SW480 (cell line): ENCODE measurements at places on chromosomes 12 and 14.

DNA sequence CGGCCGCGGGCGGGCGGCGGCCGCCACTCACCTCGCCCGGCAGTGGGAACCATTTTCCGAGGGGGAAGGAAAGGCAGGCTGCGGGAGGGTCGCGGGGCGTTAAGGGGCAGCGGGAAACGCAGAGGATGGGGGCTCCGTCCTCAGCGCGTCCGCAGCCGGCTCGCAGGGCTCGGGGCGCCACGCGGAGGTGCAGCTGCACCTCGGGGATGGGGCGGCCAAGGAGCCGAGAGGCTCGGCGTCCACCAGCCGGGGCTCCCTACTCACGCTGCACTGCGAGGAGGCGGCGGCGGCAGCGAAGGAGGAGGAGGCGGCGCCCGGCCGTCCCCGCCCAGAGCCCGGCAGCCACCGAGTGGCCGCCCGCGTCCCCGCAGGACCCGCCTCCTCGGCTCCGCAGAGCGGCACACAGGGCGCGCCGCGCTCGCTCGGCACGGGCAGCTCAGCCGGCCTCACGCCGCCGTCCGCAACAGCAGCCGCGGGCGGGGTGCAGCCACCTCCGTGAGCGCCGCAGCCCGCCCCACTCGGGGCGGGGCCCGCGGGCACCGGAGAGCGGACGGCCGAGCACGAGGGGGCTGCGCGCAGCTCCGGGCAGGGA is at the start of gene ATP2B1:
TSS of gene ATP2B1 (minus strand) at position 274 of the 592 bp plus-strand sequence. CDS start 52,952 bp downstream, outside the sequence.
- peak; percentile 83 for DNase-seq

DNA sequence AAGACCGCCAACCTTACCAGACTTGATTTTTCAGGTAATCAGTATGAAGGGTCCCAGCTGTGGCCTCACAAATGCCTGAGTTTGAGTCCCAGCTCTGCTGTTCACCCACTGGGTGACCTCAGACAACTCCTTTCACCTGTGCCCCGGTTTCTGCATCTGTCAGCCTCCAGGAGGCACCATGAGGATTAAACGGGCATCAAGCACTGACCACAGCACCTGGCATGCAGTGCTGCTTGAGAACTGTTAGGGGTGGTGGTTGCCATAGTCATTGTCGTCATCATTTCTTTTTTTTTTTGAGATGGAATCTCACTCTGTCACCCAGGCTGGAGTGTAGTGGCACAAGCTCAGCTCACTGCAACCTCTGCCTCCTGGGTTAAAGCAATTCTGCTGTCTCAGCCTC is 57.9 kb downstream of the PHETA1 start:
- DNase-seq = peak; percentile 16

DNA sequence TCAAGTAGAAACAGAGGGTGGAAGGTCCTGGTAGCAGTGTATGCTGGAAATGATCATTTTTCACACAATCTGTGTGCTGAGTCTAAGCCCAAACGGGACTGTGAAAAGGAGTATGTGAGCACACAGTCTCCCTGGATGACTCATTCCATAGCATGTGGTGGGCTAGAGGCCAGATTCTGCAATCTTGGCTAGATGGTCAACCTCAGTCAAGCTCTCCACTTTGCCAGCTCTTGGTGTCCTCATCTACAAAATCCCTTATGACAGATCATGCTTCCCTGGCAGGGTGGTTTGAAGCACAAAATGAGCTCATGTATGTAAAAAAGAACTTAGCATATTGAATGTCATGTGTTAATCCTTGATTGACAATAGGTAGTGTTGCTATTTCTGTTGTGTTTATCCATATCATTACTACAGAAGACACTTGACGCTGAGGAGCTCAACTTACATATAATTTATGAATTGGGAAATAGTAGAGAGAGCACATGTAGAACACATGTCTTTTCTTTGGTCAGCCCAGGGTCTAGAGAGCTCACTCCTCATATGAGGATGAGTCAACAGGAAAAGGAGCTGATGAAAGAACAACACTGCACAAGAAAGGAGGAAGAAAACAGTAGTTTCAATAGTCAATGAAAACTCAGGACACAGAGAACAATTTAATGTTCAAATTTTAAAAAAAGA is 517.5 kb downstream of the BCL11B start:
- no peak for DNase-seq

GRCh38 chr14:21070083-21070609 is at the start of gene ARHGEF40:
TSS of gene ARHGEF40 (plus strand) at chr14:21070304. CDS start at chr14:21070397, 93 bp downstream.
- DNase-seq = peak; percentile 26
